Foreskin fibroblast (primary cell): ENCODE measurements at places on chromosomes 2 and 18.

- no peak for DNase-seq
Measured at GRCh38 chr2:47178341-47178740, 23.2 kb upstream of the STPG4 start.

GRCh38 chr2:241194811-241195210, 6.3 kb downstream of the ANO7 start:
- no peak for DNase-seq

- peak; percentile 75 for DNase-seq
Measured at GRCh38 chr2:159982270-159982669, 80.1 kb downstream of the PLA2R1 start.

GRCh38 chr2:235614900-235615712, 121.3 kb downstream of the AGAP1 start:
- DNase-seq = peak; percentile 83

GRCh38 chr2:225996462-225996828, 596.9 kb downstream of the NYAP2 start:
- peak; percentile 50 for DNase-seq

- no peak for DNase-seq
Measured at GRCh38 chr2:43068631-43069517, 157.5 kb downstream of the ZFP36L2 start.

- peak; percentile 78 for DNase-seq
Measured at GRCh38 chr18:59742325-59743111, 45.3 kb upstream of the CCBE1 start.

DNA sequence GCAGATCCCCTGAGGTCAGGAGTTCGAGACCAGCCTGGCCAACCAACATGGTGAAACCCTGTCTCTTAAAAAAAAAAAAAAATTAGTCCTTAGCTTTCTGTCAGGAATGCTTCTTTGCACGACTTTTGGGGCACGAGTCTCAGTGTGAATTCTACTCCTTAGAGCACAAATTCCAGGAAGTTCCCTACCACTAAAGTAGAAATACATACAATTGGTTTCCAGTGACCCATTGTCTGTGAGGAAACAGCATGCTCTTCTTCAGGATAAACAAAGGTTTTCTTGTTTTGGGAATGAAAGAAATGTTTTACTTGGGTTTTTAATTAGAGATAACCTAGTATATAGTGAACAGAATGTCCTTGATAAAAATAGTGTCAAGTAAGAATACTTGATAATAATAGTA, 23.7 kb downstream of the PSMA8 start:
- DNase-seq = no peak

GRCh38 chr2:98477036-98477435, 32.4 kb downstream of the INPP4A start:
- no peak for DNase-seq

GRCh38 chr18:75109319-75109691, 99.6 kb downstream of the PTGR3 start:
- no peak for DNase-seq

GRCh38 chr2:58101500-58101899, 54.9 kb downstream of the VRK2 start:
- DNase-seq = peak; percentile 26

DNA sequence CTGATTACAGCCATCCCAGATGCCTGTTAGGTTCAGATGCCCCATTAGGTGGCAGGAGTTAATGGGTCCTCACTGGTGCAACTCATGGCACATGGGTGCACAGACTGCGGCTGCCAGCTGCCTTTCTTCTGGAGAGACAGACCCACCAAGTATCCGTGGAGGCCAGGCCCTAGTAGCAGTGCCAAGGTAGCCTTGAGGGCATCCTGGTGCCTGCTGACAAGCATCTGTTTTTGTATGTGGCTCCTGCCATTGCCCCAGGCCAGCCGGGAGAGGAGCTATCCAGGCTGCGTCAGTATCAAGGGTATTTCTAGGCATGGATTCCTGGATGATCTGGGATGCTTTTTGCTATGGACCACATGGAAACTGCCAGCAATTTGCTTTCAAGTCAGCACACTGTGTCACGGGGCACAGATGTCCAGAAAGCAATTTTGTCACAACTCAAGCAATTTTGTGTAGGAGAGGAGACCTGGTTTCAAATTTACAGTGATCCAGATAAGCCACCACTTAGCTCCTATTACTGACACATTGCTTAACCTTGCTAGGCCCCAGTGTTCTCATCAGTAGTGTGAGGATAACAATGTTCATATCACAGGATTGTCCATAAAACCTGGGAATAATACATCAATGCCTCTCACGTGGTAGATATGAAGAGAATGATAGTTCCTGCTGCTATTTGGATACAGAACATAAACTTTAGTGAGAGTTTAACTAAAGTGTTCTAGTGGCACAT, 815.1 kb upstream of the RAB6C start:
- no peak for DNase-seq

DNA sequence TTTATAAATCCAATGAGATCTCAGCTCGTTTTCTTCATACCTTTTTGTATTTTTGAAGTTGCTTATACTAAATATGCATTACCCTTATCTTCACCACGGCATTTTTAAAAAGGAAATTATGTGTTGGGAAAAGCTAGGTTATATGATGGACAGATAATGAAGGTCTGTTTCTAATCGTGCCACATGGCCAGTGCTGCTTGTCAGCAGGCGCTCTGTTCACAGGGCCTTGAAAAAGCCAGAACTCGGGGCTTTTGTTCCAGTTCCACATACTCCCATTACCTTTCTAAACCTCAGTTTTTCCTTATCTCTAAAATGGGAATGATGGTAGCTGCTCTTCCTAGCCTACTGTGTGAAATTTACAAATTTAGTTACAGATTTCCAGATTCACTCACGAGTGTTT, 42.0 kb downstream of the EPAS1 start:
- no peak for DNase-seq

- DNase-seq = peak; percentile 26
Measured at GRCh38 chr2:201854841-201855240, 48.5 kb downstream of the CDK15 start.

DNA sequence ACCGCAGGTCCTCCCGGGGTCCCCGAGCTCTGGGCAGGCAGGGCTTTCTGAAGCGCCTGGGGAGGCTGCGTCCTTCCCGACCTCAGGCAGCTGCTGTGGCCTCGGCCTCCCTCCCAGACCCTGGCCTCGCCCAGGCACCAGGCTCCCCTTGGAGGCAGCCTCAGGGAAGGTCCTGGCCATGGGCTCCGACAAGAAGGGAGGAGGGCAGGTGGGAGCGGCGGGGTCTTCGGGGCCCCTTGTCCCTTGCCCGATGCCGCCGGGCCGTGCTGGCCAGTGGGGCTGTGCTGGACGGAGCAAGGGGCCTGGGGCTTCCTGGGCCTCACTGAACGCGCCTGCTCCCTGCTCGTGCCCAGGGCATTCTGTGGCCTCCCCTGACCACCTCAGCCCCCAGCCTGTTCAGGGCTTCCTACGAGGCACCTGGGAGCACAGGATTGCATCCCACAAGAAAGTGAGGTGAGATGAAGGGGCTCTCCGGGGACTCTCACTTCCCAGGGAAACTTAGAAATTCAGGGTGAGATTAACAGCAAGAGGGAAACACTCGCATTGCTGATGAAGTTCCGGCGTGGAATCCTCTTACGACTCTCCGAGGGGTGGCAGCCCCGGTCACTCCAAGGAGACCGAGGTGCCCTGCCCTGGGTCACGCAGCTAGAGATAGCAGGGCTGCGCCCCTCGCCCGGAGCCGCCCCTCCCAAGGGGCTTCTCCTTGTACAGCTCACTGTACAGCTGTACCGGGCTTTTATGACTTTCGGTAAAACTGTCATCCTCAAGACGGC, 778 bp downstream of the MFSD2B start:
- no peak for DNase-seq

DNA sequence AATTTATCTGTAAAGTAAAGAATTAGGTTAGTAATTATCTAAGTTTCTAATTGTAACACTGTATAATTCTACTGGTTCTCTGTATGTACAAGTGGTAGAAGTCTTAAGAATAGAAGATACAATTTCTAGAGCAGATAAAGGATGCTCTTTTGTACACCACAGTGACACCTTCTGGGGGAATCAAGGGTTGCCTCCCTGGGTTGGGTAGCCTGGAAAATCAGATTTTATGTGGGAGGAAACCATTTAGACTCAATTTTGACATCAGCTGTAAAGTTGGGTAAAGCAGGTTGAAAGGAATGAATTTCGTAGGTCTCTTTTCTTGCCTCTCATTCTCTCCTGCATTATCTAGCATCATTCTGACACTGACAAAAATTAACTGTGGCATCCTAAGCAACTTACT, 354.8 kb downstream of the DCC start:
- peak; percentile 9 for DNase-seq
